ENCODE measurements at places on chromosomes 13 and 19.

DNA sequence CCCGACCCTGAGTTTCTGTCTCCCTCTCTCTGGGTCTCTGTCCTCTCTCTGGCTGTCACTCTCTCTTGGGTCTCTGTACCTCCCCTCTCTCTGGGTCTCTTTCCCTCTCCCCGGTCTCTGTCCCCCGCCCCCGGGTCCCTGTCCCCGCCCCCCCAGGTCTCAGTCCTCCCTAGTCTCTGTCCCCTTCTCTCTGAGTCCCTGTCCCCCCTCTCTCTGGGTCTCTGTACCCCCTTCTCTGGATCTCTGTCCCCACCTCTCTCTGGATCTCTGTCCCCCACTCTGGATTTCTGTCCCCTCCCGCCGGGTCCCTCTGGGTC lies 2.3 kb upstream of the FTL start:
- no peak for DNase-seq

DNA sequence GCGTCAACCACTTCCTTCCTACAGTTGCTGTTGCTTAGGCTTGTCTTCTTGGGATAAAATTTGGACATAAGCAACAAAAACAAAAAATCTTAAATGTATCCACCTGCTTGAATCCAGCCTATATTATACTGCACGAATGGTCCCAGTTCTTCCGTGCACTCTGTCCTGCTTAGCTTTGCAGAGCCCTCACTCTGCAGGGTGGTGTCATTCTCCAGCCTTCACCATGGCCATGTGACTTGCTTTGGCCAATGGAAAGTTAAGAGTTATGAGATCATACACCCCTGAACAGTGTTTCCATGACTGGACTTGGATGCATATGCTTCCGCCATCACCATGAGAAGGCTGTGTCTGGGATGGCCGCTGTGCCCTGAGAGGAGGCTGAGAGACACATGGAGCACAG lies 27.4 kb upstream of the SACS start:
- no peak for DNase-seq

DNA sequence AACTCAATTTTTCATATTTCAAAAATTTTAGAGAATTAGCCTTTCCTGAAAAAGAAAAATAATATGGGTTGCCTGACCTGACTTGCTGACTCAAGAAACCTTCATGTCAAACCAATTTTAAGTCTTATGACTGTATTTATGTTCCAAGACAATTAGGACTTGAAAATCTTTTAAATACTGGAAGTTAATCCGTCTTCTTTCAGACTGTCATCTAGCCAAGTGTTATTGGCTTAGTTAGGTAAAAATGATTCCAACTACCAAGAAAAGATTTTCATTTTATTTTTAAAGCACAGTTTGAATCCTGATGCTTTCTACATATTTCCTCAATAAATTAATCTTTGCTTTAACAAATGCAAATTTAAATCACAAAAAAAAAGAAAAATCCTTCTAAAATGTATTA lies 337.6 kb downstream of the SLITRK6 start:
- no peak for DNase-seq

- DNase-seq: peak; percentile 97
Observed at GRCh38 chr13:106535552-106536243, at the start of gene EFNB2. EFNB2 (minus strand) TSS chr13:106535662; CDS start chr13:106534964, 698 bp downstream.

DNA sequence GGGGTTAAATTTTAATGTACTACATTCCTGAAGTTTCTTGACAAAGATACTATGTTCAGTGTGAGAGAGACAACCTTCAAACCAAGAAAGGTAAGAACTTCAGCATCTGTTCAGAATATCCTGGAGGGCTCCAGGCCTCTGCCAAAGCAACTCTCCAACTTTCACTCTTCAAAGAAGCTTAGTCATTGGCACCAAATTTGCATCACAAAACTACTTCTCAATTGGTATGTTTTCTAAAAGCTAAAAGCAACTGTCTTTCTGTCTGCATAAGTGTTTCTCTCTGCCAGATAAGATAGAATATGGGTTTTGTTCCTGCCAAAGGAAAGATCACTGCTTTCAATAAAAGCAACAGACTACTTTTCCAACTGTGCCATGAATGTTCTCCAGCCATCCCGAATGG lies 187.4 kb downstream of the SUCLA2 start:
- DNase-seq: peak; percentile 56

GRCh38 chr13:109568339-109568818 lies 218.0 kb downstream of the IRS2 start:
- no peak for DNase-seq

- DNase-seq: no peak
Observed at GRCh38 chr13:106573284-106573846, 5.4 kb upstream of the ARGLU1 start.

DNA sequence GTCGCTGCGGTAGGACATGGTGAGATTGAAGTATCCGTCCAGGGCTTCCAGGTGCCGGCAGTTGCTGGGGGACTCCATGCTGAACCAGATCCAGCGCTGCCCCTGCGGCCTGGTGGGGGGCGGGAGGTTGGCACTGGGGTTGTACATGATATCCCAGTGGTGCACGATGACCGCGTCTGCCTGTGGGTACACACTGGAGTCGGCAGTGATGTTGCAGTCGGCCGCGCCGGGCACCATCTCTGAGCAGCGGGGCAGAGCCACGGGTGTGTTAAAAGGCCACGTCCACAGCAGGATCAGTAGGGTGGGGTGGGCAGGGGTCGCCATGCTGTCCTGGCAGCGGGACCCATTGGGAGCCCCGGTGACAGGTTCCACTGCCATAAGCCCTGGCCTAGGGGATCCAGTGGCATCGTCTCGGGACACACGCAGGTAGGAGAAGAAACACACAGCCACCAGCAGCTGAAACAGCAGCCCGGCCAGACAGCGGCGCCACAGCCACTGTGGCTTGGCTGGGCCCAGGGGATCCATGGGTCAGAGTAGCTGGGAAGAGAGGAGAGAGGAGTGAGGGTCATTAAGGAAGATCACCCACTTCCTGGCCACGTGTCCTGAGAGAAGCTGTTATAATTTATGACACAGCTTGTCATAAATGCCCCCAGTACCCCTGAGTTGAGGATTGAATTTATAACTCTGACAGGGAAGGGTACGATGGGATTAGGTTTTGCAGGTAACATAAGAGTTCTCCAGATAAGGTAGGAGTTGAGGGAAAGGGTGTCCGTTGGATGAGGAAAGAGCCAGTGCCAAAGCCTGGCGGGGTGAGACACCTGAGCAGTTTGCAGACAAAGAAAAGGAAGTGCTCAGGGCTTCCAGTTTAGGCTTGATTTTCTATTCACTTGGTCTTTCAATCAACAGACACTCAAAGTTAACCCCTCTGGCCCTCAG lies 2.9 kb downstream of the FUT5 start:
- no peak for DNase-seq

- DNase-seq: peak; percentile 66
Observed at GRCh38 chr19:48798937-48799336, 11.9 kb downstream of the BCAT2 start.
